ENCODE measurements at places on chromosomes 1 and 21.

DNA sequence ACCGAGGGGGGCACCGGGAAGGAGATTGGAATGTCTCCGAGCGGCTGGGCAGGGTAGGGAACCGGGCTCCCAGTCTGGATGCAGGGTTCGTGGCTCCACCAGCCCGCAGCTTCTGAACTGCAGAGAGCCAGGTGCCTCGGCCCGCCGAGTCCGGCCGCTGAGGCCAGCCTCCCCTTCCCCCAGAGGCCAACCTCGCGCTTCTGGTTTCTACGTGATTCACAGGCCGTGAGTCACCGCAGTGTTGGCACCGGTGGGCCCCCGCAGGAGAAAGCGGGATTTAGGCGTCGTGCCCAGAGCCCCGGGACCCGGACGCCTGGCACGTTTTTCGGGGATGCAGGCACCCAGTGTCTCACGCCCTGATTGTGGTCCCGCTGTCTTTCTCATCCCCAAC lies 458 bp downstream of the CRABP2 start:
- no peak for DNase-seq

GRCh38 chr1:119791377-119791776 lies 19.9 kb downstream of the REG4 start:
- DNase-seq, result no peak

- no peak for DNase-seq
These were observed 160.2 kb downstream of the NTMT2 start for GRCh38 chr1:170305777-170306512.

GRCh38 chr21:46457801-46458314 lies 833 bp upstream of the DIP2A start:
- peak; percentile 9 for DNase-seq

DNA sequence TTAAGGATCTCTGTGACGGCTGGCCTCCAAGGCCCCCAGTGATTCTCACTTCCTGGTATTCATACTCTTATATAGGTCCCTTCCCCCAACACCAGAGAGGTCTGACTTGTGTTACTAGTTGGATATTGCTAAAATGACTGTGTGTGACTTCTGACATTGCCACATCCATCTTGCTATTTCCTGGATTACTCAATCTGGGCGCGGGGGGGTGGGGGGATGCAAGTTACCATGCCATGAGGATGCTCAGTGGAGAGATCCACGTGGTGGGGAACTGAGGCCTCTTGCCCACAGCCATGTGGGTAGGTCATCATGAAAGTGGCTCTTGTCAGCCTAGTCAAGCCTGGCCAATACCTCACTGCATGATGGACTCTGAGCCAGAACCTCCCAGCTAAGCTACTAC lies 117.0 kb downstream of the UBE2U start:
- no peak for DNase-seq

DNA sequence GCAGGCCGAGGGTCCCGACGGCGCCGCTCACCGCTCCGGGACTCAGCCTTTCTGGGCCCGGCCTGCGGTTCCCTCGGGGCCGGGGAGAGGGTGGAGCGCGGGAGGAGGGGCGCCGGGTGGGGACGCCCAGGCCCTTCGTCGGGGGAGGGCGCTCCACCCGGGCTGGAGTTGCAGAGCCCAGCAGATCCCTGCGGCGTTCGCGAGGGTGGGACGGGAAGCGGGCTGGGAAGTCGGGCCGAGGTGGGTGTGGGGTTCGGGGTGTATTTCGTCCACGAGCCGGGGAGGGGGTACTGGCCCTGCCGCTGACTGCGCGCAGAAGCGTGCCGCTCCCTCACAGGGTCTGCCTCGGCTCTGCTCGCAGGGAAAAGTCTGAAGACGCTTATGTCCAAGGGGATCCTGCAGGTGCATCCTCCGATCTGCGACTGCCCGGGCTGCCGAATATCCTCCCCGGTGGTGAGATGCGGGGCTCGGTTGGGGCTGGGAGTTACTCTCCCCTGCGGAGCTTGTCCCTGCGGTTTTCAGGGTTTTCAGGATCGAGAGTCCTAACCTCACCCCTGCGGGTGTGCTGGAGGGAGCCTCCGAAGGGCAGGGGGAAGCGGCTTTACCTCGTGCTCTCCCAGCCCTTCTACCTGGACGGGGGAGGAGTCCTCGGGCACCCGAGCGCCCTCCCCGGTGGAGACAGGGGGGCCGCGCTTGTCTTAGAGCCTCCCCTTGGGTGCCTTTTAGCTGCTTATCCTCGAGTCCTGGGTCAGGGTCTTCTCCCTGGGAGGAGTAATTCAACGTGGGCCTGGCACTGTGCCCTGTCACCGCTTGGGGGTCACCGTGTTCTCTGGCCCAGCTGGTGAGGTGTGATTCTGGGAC lies 2.1 kb downstream of the SAMD11 start:
- DNase-seq, result no peak

DNA sequence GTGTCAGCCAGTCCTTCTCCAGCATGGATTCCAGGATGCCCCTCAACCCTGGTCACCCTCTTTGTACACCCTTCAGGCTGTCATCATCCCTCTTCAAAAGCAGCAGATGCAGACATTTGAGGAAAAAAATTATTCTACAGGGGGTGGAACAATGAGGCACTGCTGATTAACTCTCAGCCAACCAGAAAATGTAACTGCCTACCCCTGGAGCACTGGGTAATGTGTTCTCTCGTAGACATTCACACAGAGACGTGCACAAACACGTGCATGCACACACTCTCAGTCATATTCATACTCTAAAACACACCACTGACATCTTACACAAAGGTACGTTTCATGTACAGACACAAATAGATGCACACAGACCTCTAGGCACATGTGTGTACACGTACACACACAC lies 175.4 kb downstream of the TRABD2B start:
- DNase-seq, result no peak

Measured in NCI-H1092 (cell line).